ENCODE measurements at places on chromosomes 1 and 21. TPM values are rescaled to one million over a fixed set of nuclear protein-coding genes. Genes with fewer than 3 reads are reported as not detected.

DNA sequence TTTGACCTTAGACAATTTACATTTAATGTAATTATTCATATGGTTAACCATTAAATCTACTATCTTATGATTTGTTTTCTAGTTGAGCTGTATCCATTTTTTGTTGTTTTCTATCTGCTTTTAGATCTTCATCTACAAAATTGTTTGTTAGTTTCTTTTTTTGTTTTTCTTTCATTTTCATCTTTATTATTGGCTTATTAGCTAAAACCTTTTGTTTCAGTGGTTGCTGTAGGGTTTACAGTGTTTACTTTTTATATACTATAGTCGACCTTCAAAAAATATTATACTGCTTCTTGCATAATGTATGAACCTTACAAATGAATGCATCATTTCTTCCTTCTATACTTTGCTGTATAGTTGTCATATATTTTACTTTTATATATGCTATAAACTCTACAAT lies 651.6 kb upstream of the PLXNA2 start:
- H3K27me3 ChIP-seq = no peaks in the 10 kb centered on the region
- no peaks in the 10 kb centered on the region for H3K4me1 ChIP-seq
- H3K27ac ChIP-seq = no peak overlapping the region
- no peaks in the 10 kb centered on the region for H3K36me3 ChIP-seq
- no peak overlapping the region for H3K4me3 ChIP-seq

Gene AMPD1
- total RNA-seq = 0.69 TPM

- no peaks in the 10 kb centered on the region for H3K36me3 ChIP-seq
- H3K27me3 ChIP-seq = no peaks in the 10 kb centered on the region
- H3K4me3 ChIP-seq = peak overlapping the region; percentile 21
- H3K27ac ChIP-seq = no peak overlapping the region
Measured at GRCh38 chr1:54409156-54410142, 3.3 kb upstream of the SSBP3 start.

- H3K4me3 ChIP-seq = peak overlapping the region; percentile 60
- peaks cover 22% of the 10 kb centered on the region for H3K4me1 ChIP-seq
- no peaks in the 10 kb centered on the region for H3K27me3 ChIP-seq
- H3K27ac ChIP-seq = peak overlapping the region; percentile 85
- DNase-seq = no peak
- H3K36me3 ChIP-seq = peaks cover 35% of the 10 kb centered on the region
Measured at GRCh38 chr1:44631333-44631646, 43.0 kb downstream of the TMEM53 start.

DNA sequence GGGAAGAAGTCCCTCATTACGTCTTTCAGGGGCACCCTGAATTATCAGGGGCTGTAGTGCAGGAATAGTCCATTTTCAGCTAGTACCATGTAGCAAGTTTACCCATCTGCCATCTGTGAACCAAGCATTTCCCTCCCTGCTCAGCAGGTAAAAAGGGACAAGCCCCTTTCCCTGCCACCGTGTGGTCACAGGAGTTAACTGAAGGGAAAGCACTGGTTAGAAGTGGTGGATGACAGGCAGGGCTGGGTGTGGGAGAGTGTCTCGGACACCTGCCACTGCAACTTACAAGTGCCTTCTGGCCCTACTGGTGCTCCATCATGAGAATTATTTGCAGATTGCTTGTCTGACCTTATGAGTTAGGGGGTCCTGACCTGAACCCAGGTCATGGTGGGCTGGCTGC lies 32.0 kb upstream of the IGSF5 start:
- no peak overlapping the region for H3K27ac ChIP-seq
- H3K36me3 ChIP-seq = no peaks in the 10 kb centered on the region
- no peaks in the 10 kb centered on the region for H3K27me3 ChIP-seq
- no peaks in the 10 kb centered on the region for H3K4me1 ChIP-seq

DNA sequence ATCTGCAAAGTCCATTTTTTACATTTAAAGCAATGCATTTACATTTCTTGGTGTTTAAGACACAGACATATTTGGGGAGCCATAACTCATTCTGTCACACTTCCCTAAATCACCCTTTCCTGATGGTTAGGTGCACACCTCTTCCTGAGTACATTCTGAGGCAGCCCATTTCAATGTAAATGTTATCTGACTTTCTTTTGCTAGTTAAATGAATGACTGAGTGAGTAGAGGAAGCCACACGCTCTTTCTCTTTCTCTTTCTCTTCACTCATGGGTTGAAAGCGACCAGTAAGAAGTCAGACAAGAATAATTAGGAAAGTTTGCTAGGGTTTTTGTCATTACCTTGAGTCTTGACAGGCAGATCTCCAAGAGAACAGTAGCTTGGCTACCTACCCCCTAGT lies 143.1 kb downstream of the S1PR1 start:
- DNase-seq = no peak
- peaks cover 6% of the 10 kb centered on the region for H3K27me3 ChIP-seq
- H3K4me3 ChIP-seq = no peak overlapping the region
- H3K27ac ChIP-seq = no peak overlapping the region
- H3K4me1 ChIP-seq = no peaks in the 10 kb centered on the region
- H3K36me3 ChIP-seq = no peaks in the 10 kb centered on the region

GRCh38 chr1:11324567-11325165 lies 51.7 kb downstream of the UBIAD1 start:
- H3K27me3 ChIP-seq = no peaks in the 10 kb centered on the region
- no peaks in the 10 kb centered on the region for H3K36me3 ChIP-seq
- H3K4me3 ChIP-seq = no peak overlapping the region

Gene HFM1
- total RNA-seq = not detected

Gene EPHX1
- total RNA-seq = 0.62 TPM

- H3K4me3 ChIP-seq = no peak overlapping the region
- peaks cover 7% of the 10 kb centered on the region for H3K4me1 ChIP-seq
- no peak overlapping the region for H3K27ac ChIP-seq
- peaks cover 24% of the 10 kb centered on the region for H3K27me3 ChIP-seq
Measured at GRCh38 chr1:22140694-22141093, 2.2 kb downstream of the WNT4 start.

GRCh38 chr1:247360116-247360898 lies 28.6 kb upstream of the ZNF496 start:
- no peak overlapping the region for H3K4me3 ChIP-seq
- H3K27me3 ChIP-seq = peaks cover 2% of the 10 kb centered on the region
- no peak for DNase-seq
- H3K36me3 ChIP-seq = no peaks in the 10 kb centered on the region

DNA sequence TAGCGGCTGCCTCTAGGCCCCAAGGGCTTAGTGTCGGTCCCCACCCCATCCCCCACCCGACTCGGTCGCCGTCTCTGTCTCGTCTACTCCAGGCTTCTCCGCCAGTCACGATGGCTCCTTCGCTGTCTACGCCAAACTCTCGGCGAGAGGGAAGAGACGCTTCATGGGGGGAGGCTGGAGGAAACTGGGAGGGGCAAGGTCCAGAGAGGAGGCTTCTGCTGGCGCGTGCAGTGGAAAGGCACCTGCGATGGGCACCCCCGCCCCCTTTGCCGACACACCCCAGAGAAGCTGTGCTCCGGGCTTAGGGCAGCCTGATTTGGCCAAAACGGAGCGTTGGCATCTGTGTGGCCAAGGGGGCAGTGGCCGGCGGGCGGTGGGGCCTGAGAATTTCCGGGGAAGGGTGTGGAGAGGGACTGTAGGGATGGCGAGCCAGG lies 1.2 kb upstream of the CSMD2 start:
- no peak overlapping the region for H3K4me3 ChIP-seq
- H3K4me1 ChIP-seq = peaks cover 8% of the 10 kb centered on the region
- H3K27me3 ChIP-seq = peaks cover 9% of the 10 kb centered on the region
- no peaks in the 10 kb centered on the region for H3K36me3 ChIP-seq
- DNase-seq = no peak
- no peak overlapping the region for H3K27ac ChIP-seq

GRCh38 chr1:223123011-223123610 lies 19.9 kb downstream of the TLR5 start:
- H3K27ac ChIP-seq = no peak overlapping the region
- DNase-seq = no peak
- no peaks in the 10 kb centered on the region for H3K27me3 ChIP-seq
- no peaks in the 10 kb centered on the region for H3K36me3 ChIP-seq

- DNase-seq = no peak
- no peak overlapping the region for H3K27ac ChIP-seq
- H3K27me3 ChIP-seq = no peaks in the 10 kb centered on the region
- H3K4me3 ChIP-seq = no peak overlapping the region
- H3K36me3 ChIP-seq = no peaks in the 10 kb centered on the region
- H3K4me1 ChIP-seq = no peaks in the 10 kb centered on the region
Measured at GRCh38 chr1:62492521-62492920, 55.7 kb downstream of the USP1 start.

Gene VTCN1
- total RNA-seq = not detected

Gene EIF2D
- total RNA-seq = 35.7 TPM

GRCh38 chr1:66532798-66533783 lies 862 bp upstream of the SGIP1 start:
- peaks cover 9% of the 10 kb centered on the region for H3K4me1 ChIP-seq
- peaks cover 22% of the 10 kb centered on the region for H3K27me3 ChIP-seq
- H3K36me3 ChIP-seq = no peaks in the 10 kb centered on the region
- H3K27ac ChIP-seq = no peak overlapping the region
- DNase-seq = no peak

DNA sequence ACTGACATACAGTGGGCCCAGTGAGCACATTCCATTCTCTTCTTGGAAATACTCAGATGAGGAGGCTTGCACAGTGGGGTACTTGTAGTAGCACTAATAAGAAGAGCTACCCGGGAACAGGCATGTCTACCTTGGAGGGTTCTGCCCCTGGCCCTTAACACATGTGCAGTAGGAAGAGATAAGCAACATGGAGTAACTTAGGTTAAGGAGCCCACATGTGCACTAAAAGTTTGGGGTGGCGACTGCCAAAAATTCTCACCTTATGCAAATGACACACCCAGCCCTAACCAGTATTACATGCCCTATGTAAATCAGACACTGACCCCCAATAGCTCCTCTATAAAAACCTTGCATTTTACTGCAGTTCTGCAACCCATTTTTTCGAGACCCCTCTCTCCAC lies 1313.3 kb downstream of the KCNT2 start:
- no peak overlapping the region for H3K27ac ChIP-seq
- no peak overlapping the region for H3K4me3 ChIP-seq
- no peaks in the 10 kb centered on the region for H3K4me1 ChIP-seq
- H3K27me3 ChIP-seq = no peaks in the 10 kb centered on the region
- no peaks in the 10 kb centered on the region for H3K36me3 ChIP-seq

GRCh38 chr1:43608827-43609226 lies 41.1 kb upstream of the KDM4A start:
- no peaks in the 10 kb centered on the region for H3K36me3 ChIP-seq
- no peak overlapping the region for H3K4me3 ChIP-seq
- DNase-seq = no peak
- no peak overlapping the region for H3K27ac ChIP-seq

DNA sequence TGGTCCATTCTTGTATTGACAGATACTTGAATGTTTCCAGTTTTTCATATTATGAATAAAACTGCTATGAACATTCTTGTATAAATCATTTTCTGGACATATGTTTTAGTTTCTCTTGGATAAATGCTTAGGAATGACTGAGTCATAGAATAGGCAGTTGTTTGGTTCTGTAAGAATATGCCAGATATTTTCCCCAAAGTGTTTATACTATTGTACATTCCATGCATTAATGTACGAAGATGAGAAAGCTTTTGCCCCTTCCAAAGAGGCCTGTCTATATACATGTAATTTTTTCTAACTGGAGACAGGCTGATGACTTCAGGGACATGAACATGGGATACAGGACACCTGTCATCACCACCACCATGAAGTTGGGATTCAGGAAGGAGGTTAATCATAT lies 11.3 kb downstream of the NBPF3 start:
- DNase-seq = no peak
- H3K36me3 ChIP-seq = no peaks in the 10 kb centered on the region
- no peaks in the 10 kb centered on the region for H3K27me3 ChIP-seq
- no peaks in the 10 kb centered on the region for H3K4me1 ChIP-seq
- H3K4me3 ChIP-seq = no peak overlapping the region

DNA sequence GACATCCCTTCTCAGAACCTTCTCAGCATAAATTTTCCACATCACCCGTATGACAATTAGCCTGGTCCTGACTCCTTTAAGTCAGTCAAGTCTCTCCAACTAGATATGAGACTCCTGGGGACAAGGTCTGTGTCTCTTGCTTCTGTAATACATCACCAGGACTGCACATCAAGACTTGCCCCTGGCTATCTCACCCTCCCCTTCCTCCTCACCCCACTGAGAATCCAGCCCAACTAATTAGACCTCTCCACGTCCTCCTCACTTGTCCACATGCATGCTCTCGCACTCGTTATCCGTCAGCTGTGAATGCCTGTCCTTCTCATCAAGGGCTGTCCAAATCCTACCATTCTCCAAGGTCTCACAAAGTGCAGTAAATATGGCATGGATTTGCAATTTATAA lies 542.8 kb downstream of the PTPRU start:
- no peak overlapping the region for H3K27ac ChIP-seq
- H3K4me1 ChIP-seq = no peaks in the 10 kb centered on the region
- no peaks in the 10 kb centered on the region for H3K36me3 ChIP-seq
- no peaks in the 10 kb centered on the region for H3K27me3 ChIP-seq
- H3K4me3 ChIP-seq = no peak overlapping the region

DNA sequence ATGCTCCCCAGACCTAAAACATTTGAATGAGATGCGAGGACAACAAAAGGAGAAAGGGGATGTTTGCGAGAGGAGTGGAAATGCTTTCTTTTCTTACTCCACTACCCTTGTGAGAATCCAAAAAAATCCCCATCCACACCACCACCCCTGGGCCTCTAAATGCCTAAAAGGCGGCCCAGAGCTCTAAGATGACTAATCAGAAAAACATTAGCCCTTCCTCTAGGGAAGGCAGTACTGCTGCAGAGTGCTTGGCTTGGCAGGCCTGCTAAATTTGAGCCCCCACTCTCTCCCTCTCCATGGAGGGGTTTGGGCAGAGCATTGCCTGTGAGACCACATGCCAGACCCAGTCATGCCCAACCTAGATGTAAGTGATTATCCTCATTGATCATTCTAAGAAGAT lies 347.9 kb downstream of the USH2A start:
- H3K36me3 ChIP-seq = no peaks in the 10 kb centered on the region
- H3K4me1 ChIP-seq = no peaks in the 10 kb centered on the region
- no peak overlapping the region for H3K4me3 ChIP-seq
- H3K27ac ChIP-seq = no peak overlapping the region

Gene IBA57
- 17.0 TPM for total RNA-seq

Gene ERVH48-1
- total RNA-seq = not detected

- H3K36me3 ChIP-seq = peaks cover 36% of the 10 kb centered on the region
- DNase-seq = no peak
- H3K4me3 ChIP-seq = no peak overlapping the region
- H3K27ac ChIP-seq = no peak overlapping the region
Measured at GRCh38 chr1:33335020-33335419, 14.1 kb upstream of the A3GALT2 start.

DNA sequence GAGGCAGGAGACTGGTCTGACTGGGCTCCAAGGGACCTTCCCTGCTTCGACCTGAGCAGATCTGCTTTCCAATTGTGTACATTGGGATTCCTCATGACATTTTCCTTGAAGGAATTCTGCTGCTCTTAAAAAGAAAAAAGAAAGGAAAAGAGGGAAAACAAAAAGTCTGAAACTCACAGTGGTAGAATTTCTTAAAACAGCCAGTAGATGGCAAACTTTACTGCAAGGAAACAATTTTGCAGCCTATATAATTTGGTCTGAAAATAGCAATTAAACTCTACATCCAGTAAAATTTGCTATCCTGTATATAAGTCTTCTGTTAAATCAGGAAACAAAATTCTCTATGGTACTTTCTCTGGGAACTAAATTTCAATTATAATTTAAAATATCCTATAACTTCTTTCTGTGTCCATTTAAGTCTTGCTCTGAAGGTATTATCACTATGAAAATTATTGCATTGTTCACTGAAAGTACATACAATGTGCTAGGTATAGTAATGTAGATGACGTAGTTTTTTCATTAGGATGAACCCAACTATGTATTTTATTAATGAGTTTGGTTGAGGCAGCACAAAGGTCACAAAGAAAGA lies 59.8 kb downstream of the CRB1 start:
- no peaks in the 10 kb centered on the region for H3K4me1 ChIP-seq
- no peaks in the 10 kb centered on the region for H3K27me3 ChIP-seq
- no peaks in the 10 kb centered on the region for H3K36me3 ChIP-seq
- no peak for DNase-seq
- no peak overlapping the region for H3K27ac ChIP-seq
- no peak overlapping the region for H3K4me3 ChIP-seq
